ENCODE measurements at places on chromosomes 5 and 9.

GRCh38 chr9:110797611-110798010 is 129.0 kb downstream of the MUSK start:
- no peak overlapping the region for H3K4me3 ChIP-seq
- no peaks in the 10 kb centered on the region for H3K36me3 ChIP-seq
- DNase-seq: no peak
- H3K27ac ChIP-seq: no peak overlapping the region
- no peaks in the 10 kb centered on the region for H3K4me1 ChIP-seq
- no peaks in the 10 kb centered on the region for H3K27me3 ChIP-seq

GRCh38 chr9:126411225-126411947 is 84.8 kb downstream of the MVB12B start:
- peak overlapping the region; percentile 65 for H3K4me3 ChIP-seq
- DNase-seq: no peak
- no peaks in the 10 kb centered on the region for H3K36me3 ChIP-seq

GRCh38 chr5:58262226-58262625 is 197.7 kb downstream of the PLK2 start:
- no peak overlapping the region for H3K27ac ChIP-seq
- no peaks in the 10 kb centered on the region for H3K36me3 ChIP-seq
- peaks cover 7% of the 10 kb centered on the region for H3K27me3 ChIP-seq
- H3K4me3 ChIP-seq: no peak overlapping the region

DNA sequence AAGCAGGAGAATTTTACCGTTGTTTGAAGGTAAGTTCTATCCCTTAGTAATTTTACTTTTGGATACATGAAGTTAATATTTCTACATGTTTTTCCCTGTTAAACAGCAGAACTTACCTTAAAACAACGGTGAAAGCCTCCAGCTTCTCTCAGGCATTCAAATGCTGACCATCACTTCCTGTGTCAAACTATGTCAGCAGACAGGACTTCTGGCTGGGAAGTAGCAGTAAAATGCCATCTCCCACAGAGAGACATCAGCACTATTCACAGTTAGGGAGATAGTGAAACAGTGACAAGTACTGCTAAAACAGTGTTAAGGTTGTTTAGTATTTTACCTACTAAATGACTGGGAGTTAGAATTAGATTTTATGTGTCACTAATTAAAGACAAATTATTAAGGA is 34.2 kb upstream of the GOLGA1 start:
- DNase-seq: no peak
- peaks cover 28% of the 10 kb centered on the region for H3K36me3 ChIP-seq
- peaks cover 7% of the 10 kb centered on the region for H3K4me1 ChIP-seq
- no peaks in the 10 kb centered on the region for H3K27me3 ChIP-seq
- H3K4me3 ChIP-seq: no peak overlapping the region

GRCh38 chr9:130872093-130872492 is 24.5 kb downstream of the QRFP start:
- H3K27ac ChIP-seq: no peak overlapping the region
- no peak for DNase-seq
- no peaks in the 10 kb centered on the region for H3K27me3 ChIP-seq
- H3K4me3 ChIP-seq: no peak overlapping the region
- H3K36me3 ChIP-seq: peaks cover 66% of the 10 kb centered on the region
